ENCODE measurements at places on chromosomes 11 and 22.

DNA sequence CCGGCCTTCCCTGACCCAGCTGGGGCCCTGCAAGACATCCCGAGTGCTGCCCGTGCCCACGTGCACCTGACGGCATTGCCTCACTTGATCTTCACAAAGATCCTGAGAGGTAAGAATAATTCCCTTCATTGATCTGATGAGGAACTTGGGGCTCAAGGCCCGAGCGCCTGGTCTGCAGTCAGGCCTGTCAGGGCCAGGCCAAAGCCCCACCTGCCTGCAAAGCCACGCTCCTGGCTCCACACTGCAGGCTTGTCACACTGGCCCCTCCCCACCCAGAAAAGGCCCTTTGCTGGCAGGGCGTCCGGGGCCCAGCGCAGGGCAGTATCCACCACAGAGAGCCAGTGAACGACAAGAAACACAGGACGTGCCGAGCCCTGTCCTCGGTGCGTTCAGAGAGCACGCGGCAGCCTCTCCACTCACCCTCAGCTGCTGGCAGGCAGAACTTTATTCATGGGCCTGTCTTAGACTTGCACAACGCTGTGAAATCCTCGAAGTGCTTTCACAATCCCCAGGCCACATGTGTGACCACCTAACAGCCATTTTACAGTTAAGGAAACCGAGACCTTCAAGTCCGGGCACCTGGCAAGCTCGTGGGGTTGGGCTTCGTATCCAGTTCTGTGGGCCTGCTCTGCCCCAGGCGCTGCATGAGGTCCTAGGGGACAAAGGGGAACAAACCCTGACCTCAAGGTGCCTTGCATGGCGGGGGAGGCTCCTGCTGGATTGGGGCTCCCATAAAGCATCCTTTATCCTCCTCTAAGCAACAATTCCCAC, 14.8 kb downstream of the KIAA0930 start:
- DNase-seq = no peak

DNA sequence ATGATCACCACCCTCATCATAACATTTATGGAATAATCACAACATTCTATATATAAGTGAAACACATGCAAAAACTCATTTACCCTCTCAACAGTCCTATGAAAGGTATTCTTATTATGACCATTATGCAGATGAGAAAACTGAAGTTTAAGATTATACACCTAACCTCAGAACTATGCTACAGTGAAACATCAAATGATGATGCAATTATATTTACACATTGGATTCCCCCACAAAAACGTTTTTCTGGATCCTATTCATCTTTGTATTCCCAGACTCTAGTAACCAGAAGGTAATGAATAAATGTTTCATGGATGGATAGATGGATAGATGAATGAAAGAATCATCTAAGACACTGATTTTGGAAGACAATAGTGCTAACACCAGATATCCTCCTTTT, 54.8 kb downstream of the TCP11L1 start:
- DNase-seq = no peak

GRCh38 chr11:88420165-88420791, 82.7 kb upstream of the CTSC start:
- no peak for DNase-seq

DNA sequence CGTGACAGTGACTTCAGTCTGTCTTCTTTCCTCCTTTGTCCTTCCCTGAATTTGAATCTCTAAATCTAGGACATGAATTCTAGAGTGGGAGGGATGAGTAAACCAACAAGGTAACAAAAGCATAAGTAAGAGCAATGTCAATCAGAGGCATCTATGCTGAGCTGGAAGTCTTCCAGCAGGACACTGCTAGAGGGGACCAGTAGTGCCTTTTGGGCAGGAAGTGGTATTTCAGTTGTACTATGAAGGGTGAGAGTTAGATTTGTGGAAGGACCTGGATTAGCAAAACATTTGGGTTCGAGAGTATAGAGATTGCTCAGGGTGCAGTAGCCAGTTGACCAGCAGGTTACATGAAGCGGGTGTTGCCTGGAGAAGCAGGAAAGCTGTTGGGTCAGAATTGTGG, 40.3 kb downstream of the MEI1 start:
- DNase-seq = no peak

DNA sequence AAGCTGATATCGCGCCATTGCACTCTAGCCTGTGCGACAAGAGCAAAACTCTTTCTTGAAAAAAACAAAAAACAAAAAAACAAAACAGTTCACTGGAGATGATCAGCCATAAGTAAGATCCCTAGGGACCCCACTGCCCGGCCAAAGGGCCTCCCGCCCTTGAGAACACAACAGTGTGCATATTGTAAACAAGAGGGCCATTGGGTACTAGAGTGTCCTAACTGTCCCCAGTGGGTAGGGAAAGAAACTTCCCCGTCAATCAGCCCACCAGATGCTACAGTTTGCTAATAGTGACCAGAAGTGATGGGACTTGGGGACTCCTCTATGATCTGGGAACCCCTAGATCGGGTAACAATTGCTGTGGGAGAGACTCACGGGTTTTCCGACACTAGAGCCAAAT, 3.7 kb upstream of the ACY3 start:
- no peak for DNase-seq

- DNase-seq = no peak
Observed at GRCh38 chr11:20114588-20114987, 45.7 kb downstream of the DBX1 start.

- no peak for DNase-seq
Observed at GRCh38 chr11:88478136-88478815, 140.7 kb upstream of the CTSC start.

DNA sequence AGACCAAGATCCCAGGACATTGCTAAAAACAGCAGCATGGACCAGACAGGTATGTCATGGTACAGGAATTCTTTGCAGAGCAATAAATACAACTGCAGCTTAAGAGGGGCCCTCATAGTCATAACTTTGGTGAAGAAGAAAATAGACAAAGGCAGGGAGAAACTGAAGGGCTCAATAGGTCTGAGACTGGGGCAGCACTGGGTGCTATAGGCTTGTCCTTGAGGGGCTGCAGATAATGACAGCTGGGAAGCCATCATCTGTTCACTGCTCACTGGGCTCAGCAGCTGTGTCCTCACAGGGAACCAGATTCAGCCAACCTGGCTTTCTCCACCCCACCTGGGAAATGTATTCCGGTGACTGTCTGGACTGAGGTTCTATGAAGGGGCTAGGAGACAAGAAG, 68.4 kb downstream of the ZNF280B start:
- DNase-seq = no peak

DNA sequence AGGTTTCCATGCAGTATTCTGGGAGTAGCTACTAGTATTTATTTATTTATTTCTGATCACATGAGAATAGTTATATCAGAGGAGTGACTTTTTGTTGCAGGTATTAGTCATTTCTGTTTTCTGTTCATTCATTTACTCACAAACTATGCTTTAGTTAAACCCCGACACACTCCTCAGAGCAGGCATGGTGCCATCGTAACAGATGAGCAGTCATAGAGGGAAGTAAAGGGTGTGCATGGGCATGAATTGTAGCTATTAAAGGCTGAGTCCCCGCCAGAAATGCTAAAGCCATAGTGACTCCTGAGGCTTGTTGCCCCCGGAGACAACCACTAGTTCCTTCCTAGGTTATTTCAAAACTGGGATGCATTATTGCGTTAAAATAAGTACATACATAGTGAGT, 10.6 kb downstream of the JHY start:
- no peak for DNase-seq

DNA sequence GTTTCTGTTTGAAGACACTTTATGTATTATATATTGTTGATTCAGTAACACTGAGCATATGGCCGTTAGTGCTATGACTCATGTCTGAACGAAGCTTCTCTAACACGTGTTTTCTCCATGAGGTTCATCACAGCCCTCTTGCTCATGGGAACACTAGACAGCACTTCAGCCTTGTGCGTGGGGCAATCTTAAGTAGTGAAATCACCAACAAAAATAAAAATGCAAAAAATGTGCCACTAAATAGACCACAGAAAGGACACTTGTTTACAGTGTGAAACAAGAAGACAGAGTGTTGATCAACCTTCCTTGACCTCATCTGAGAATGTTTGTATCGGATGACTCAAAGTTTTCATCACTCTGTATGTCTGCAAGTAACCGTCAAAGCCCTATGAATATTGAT, 94.5 kb downstream of the FDX1 start:
- no peak for DNase-seq

- peak; percentile 59 for DNase-seq
Observed at GRCh38 chr11:2376751-2377451, at the start of gene CD81. TSS of gene CD81 (plus strand) at chr11:2377310. CDS start at chr11:2377550, 240 bp downstream.

- DNase-seq = no peak
Observed at GRCh38 chr11:88484873-88485621, 147.5 kb upstream of the CTSC start.

Data from activated CD8-positive, alpha-beta memory T cell treated with anti-CD3 and anti-CD28 coated beads for 1 hour (primary cell).